ENCODE measurements at places on chromosomes 3 and 15.

GRCh38 chr3:179268400-179269051, 17.6 kb upstream of the KCNMB3 start:
- DNase-seq = no peak

DNA sequence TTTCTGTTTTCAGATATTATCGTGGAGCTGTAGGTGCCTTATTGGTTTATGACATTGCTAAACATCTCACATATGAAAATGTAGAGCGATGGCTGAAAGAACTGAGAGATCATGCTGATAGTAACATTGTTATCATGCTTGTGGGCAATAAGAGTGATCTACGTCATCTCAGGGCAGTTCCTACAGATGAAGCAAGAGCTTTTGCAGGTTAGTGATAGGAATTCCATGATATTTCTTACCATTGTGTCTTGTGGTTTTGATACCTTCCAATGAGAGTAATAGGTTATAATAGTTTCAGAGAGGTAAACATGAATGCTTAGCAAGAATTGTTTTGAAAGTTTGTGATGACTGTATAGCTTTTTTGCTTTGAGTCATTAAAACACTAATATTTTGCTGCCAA, 8.5 kb downstream of the RAB11A start:
- DNase-seq = no peak

DNA sequence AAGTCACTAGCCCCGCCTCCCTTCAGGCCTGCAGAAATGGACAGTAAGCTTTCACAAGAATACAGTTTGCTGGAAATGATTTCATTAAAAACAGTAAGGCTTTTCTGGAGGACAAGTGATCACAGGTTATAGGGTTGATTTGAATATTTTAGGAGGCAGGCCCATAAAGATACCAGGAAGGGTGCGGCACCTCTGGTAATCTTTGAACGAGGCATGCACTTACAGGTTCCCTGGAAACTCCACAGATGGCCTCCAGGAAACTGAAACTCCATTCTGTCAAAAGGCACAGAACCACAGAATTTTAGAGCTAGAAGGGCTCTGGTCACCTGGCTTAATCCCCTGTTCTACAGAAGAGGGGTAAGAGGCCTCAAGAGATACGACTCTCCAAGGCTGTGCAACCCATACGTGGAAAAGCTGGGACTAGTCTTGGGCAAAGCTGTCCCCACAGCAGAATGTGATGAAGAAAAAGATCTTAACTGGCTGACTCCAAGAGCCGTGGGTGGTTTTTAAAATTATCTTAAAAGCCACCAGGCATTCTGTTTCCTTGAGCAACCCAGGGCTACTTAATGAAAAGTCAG, 1.2 kb downstream of the STARD5 start:
- no peak for DNase-seq

- DNase-seq = no peak
Measured at GRCh38 chr15:92104072-92104471, 250.6 kb downstream of the SLCO3A1 start.

GRCh38 chr3:157418104-157418503, 18.5 kb upstream of the PTX3 start:
- no peak for DNase-seq

All from SK-N-DZ (cell line).